ENCODE measurements at places on chromosomes 3 and 15. TPM values are rescaled to one million over a fixed set of nuclear protein-coding genes. Genes with fewer than 3 reads are reported as not detected.

DNA sequence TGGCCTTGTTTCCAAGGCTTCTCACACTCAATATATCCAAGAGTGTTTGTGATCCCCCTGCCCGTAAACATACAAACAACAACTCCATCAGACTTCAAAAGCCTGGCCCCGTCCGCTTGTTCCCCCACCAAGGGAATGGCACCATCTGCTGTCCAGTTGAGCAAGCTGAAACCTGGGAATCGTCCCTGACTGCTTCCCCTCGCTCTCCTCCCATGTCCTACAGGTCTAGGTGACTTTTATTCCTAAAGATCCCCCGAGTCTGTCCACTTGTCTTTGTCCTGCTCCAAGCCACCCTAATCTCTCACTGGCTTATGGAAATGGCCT lies 27.9 kb upstream of the FAM174B start:
- no peak overlapping the region for H3K27ac ChIP-seq
- no peak overlapping the region for H3K4me3 ChIP-seq

- no peak for DNase-seq
Observed at GRCh38 chr3:63864008-63864964, 619 bp downstream of the ATXN7 start.

GTF2A2 gene
- total RNA-seq: 26.7 TPM

SLC25A20 gene
- 12.3 TPM for total RNA-seq

CHL1 gene
- 7.5 TPM for total RNA-seq

RTP3 gene
- total RNA-seq: not detected

GOLGA8H gene
- total RNA-seq: 1.3 TPM

INKA1 gene
- total RNA-seq: 9.2 TPM

DNA sequence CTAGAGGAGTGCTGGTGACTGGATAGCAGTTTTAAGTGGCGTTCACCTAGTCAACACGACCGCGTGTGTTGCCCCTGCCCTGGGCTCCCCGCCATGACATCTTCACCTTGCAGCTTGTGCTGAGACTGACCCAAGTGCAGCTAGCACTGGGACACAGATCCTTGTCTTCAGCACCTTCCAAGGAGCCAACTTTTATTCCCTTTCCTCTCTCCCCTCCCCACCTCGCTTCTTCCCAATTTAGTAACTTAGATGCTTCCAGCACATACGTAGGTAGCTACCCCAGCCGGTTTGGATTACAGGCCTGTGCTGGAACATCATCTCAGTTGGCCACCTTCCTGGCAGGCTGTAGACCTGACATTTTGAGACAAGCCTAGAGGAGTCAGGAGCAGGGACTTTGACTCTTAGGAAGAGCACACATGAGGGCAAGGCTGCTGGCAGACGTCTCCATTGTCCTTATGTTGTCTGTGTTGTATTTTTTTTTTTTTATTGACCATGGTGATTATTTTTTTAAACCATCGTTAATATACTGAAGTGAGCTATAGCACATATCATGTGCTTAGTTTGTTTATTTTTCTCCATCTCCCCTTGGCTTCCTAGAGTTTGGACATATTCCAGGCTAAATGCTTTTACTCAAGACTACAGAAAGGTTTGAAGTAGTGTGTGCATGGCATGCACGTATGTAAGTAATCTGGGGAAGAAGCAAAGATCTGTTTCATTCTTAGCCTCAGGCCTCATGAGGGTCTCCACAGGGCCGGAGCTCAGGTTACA lies 61.1 kb downstream of the AAGAB start:
- peak overlapping the region; percentile 95 for H3K27ac ChIP-seq
- peaks cover 85% of the 10 kb centered on the region for H3K4me1 ChIP-seq
- no peaks in the 10 kb centered on the region for H3K27me3 ChIP-seq
- peaks cover 12% of the 10 kb centered on the region for H3K36me3 ChIP-seq
- H3K4me3 ChIP-seq: no peak overlapping the region
- DNase-seq: no peak

SUSD5 gene
- total RNA-seq: 273 TPM

LSAMP gene
- total RNA-seq: 1.9 TPM

GRCh38 chr15:67510597-67511190 lies 10.2 kb upstream of the C15orf61 start:
- H3K4me1 ChIP-seq: no peaks in the 10 kb centered on the region
- DNase-seq: no peak
- no peak overlapping the region for H3K27ac ChIP-seq
- no peaks in the 10 kb centered on the region for H3K27me3 ChIP-seq
- H3K4me3 ChIP-seq: no peak overlapping the region

- H3K27me3 ChIP-seq: no peaks in the 10 kb centered on the region
- no peak for DNase-seq
- no peaks in the 10 kb centered on the region for H3K36me3 ChIP-seq
Observed at GRCh38 chr3:66450390-66451022, 50.3 kb downstream of the LRIG1 start.

P3H2 gene
- 19.3 TPM for total RNA-seq

LMAN1L gene
- not detected for total RNA-seq

DNA sequence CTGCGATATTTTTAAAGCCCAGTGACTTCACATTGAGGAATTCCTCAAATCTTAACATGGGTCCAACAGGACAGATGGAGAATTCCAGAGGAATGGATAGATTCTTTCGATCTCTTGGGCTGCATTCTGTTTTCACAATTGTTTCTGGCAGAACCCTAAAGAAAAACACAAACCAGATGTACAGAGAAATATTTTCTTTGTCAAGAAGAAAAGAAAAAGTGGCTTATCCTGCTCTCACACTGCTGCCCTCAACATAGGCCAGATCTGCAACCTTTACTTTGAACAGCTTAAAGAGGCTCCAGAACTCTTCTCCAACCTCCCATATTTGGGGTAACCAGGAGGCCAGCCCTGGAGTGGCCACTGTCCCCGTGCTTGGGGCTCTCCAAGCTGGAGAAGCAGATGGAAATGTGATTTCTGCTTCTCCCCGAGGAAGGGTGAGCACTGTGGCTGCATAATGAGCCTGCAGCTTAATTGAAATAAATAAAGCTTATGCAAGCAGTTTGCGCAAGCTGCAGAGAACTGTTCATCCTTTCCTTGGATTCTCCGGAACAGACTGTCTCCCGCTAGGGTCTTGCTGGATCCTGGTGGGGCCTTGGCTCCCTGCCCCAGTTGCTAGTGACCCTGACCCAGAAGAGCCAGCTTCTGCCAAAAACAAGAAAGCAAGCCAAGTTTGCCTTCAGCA lies 453.2 kb upstream of the PROK2 start:
- H3K4me1 ChIP-seq: peaks cover 34% of the 10 kb centered on the region
- no peaks in the 10 kb centered on the region for H3K27me3 ChIP-seq
- no peaks in the 10 kb centered on the region for H3K36me3 ChIP-seq
- DNase-seq: no peak
- H3K4me3 ChIP-seq: no peak overlapping the region

ST8SIA2 gene
- not detected for total RNA-seq

- no peak overlapping the region for H3K4me3 ChIP-seq
- peaks cover 6% of the 10 kb centered on the region for H3K36me3 ChIP-seq
- no peaks in the 10 kb centered on the region for H3K27me3 ChIP-seq
- no peak for DNase-seq
Observed at GRCh38 chr15:100997442-100997841, 78.3 kb downstream of the LRRK1 start.

DAPK2 gene
- total RNA-seq: 10.6 TPM

DNA sequence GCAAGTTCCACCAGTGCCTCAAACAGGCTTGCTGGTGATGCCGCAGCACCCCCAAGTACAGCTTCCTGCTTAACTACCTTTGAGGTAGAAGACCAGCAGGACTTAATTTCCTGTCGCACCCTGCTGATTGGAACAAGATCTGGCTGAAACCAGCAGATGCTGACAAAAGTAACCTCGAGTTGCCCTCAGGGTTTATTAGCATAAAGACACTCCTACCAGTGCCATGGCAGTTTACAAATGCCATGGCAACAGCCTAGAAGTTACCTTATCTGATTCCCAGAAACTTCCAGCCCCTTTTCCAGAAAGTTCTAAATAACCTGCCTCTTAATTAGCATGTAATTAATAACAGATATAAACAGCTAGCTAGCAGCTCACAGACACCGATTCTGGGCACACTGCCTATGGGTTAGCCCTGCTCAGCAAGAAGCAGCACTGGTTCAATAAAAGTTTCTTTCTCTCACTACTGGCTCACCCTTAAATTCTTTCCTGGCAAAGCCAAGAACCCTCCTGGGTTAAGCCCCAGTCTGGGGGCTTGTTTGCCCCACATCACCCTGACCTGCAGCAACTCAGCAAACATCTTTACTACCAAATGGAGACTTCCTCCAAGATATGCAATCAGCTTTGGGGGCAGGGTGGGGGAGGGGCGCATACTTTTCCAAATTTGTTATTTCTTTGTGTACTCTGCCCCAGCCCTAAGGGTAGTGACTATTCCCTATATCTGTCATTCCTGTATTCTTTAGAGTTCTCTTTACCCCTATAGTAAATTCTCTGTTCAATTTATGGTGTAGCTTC lies 54.2 kb downstream of the MAP4 start:
- H3K4me3 ChIP-seq: no peak overlapping the region
- H3K27me3 ChIP-seq: no peaks in the 10 kb centered on the region
- no peaks in the 10 kb centered on the region for H3K36me3 ChIP-seq
- peaks cover 10% of the 10 kb centered on the region for H3K4me1 ChIP-seq
- DNase-seq: no peak
- no peak overlapping the region for H3K27ac ChIP-seq

DNA sequence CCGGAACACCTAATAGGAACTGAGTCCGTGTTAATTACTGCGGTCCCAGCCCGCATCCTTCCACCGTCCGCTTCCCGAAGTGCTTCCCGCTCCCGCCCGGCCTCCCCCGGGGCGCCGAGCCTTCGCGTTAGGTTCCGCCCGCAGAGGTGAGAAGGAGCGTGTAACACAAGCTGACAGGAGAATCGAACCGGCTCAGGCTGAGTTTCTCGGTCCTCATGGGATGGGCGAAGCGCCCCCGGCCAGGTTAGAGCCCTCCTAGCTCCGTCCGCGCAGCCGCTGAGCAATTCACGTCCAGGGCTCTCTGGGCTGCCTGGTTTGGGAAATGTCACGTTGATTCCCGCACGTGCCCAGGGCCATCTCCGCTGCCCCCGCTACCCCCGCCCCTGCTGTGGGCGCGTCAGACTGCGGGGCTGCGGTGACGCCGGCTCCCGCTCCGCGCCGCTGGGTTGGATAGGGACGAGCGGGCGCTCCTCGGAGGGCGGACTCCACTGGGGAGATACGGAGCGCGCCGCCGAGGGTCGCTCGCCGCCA lies 954 bp downstream of the CLDN11 start:
- DNase-seq: no peak
- H3K27me3 ChIP-seq: no peaks in the 10 kb centered on the region
- peak overlapping the region; percentile 75 for H3K4me3 ChIP-seq
- no peaks in the 10 kb centered on the region for H3K36me3 ChIP-seq
- H3K27ac ChIP-seq: no peak overlapping the region

DNA sequence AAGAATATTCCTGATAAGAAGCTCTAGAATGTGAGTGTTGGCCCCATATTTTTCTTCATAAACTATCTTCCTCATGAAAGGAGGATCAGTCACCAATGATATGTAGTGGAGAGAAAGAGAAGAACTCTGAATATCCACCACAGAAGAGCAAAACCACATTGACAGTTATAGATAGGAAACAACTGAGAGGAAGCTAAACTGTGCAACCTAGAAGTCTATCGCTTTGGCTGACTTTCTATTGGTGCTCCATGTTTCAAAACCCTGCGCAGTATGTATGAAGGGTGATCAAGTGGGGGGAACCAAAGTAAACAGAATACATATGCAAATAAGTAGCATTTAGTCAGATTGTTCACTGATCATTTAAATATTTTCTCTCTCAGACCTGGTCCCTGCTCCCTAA lies 41.0 kb upstream of the ZNF280D start:
- H3K27me3 ChIP-seq: no peaks in the 10 kb centered on the region
- H3K4me3 ChIP-seq: no peak overlapping the region
- DNase-seq: no peak
- no peaks in the 10 kb centered on the region for H3K36me3 ChIP-seq

DNA sequence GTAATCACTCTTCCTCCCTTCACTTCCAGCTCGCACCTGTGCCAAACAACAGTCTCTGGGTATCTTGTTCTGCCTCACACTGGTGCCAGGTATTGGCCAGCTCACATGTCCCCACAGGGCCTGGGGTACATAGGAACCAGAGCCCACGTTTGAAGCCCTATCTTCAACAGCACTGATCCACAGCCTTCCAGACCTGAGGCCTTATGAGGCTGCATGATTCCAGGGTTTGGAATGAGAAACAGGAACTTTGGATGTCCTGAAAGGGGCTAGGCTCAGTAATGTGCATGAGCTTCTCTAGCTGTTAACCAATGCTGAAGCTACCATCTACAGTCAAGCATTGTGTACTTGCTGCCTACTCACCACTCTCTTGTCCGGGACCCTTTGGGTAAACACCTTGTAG lies 92.4 kb downstream of the GPR156 start:
- no peak overlapping the region for H3K4me3 ChIP-seq
- no peaks in the 10 kb centered on the region for H3K36me3 ChIP-seq
- DNase-seq: no peak
- no peaks in the 10 kb centered on the region for H3K4me1 ChIP-seq
- no peaks in the 10 kb centered on the region for H3K27me3 ChIP-seq

DNA sequence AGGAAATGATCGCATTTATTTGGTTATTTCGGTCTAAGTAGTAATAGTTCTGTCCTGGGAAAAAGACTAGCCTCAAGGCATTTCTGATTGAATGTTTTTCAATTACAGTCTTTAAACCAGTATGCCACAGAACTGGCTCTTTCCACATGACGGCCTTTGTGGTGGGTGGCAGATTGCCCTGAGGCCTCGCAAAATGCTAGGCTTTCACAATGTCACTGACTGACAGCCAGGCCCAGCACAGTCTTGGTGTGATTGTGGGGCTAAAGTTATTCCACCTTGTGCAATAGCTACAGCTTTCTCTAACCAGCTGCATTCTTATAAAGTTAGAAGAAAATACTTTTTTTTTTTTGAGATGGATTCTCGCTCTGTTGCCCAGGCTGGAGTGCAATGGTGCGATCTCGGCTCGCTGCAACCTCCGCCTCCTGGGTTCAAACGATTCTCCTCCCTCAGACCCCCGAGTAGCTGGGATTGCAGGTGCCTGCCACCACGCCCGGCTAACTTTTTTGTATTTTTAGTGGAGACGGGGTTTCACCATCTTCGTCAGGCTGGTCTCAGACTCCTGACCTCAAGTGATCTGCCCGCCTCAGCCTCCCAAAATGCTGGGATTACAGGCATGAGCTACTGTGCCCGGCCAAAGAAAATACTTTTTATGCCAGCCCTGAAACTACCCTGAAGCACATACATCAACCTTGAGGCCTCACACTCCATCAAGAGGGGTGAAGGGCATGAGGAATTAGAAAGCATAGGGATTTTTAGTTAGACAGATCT lies 2.5 kb upstream of the ADIPOQ start:
- peaks cover 6% of the 10 kb centered on the region for H3K4me1 ChIP-seq
- H3K27ac ChIP-seq: peak overlapping the region; percentile 65
- H3K36me3 ChIP-seq: no peaks in the 10 kb centered on the region
- peak; percentile 28 for DNase-seq
- peak overlapping the region; percentile 55 for H3K4me3 ChIP-seq

DNA sequence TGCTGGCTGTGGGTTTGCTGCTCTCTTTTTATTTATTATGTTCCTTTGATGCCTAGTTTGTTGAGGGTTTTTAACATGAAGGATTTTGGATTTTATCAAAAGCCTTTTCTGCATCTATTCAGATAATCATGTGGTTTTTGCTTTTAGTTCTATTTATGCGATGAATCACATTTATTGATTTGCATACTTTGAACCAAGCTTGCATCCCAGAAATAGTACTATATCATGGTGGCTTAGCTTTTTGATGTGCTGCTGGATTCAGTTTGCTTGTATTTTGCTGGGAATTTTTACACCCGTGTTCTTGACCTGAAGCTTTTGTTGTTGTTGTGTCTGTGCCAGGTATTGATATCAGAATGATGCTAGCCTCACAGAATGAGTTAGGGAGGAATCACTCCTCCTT lies 48.4 kb downstream of the MCTP2 start:
- no peak overlapping the region for H3K27ac ChIP-seq
- no peaks in the 10 kb centered on the region for H3K27me3 ChIP-seq
- no peak for DNase-seq
- H3K36me3 ChIP-seq: no peaks in the 10 kb centered on the region
- H3K4me1 ChIP-seq: no peaks in the 10 kb centered on the region

CCR5 gene
- total RNA-seq: 0.95 TPM
